ENCODE measurements at places on chromosomes 1 and 21.

DNA sequence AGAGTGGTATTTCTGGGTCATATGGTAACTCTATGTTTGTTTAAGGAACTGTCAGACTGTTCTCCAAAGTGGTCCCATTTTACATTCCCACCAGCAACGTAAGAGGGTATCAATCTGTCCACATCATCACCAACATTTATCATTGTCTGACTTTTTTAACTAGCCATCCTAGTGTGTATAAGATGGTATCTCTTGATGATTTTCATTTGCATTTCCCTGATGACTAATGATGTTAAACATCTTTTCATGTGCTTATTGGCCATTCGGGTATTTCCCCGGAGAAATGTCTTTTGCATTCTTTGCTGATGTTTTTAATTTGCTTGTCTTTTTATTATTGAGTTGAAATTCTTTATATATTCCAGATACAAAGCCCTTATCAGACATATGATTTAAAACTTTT, 370.1 kb upstream of the NR5A2 start:
- DNase-seq = no peak

DNA sequence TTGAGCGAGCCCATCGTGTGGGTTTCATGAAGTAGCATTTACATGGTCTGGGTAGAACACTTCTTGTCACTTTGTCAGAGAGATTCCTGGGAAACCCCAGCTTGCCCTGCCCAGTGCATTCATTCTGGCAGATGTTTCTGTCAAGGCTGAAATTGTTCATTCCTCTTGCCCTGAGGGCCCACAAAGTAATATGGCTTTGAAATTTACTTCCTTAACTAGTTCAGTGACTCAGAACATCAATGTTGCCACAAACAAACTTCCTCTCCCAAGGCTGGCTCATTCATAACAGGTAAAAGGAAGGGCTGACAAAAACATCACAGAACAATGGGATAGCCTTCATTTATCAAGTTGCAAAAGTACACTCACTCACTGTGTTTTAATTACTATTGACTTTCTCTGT, 5.0 kb upstream of the KIAA0040 start:
- peak; percentile 21 for DNase-seq

DNA sequence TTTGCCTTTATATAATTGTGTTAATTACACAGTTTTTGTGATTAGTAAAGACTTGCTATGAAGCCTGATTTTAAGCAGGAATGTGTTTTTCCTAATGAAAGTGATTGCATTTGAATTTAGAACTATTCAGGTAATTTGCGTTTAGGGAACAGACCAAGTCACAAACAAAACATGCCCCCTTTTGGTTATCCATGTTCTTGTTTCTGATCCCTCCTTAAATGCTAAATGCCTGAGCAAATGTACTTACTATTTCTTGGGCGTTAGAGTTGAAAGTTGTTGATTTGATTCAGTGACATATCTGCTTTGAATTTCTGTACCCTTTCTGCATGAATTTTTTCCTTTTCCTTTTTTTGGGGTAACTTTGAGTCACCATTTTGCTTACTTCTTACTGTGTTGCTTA, 5.2 kb downstream of the POU2F1 start:
- no peak for DNase-seq

DNA sequence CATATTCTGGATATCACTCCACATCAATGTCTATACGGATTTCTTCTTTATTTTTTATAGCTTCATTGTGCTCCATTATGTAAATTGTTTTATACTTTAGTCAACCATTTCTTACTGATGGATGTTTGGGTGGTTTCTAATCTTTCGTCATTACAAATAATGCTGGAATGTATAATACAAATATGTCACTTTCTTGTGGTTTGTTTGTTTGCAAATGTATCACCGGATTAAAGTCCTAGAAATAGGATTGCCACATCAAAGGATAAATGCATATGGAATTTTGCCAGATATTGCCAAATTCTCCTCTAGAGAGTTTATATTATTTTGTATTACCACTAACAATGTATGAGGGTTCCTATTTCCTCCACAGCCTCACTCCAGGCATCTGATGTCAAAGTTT, 48.7 kb upstream of the PRDM2 start:
- DNase-seq = no peak

DNA sequence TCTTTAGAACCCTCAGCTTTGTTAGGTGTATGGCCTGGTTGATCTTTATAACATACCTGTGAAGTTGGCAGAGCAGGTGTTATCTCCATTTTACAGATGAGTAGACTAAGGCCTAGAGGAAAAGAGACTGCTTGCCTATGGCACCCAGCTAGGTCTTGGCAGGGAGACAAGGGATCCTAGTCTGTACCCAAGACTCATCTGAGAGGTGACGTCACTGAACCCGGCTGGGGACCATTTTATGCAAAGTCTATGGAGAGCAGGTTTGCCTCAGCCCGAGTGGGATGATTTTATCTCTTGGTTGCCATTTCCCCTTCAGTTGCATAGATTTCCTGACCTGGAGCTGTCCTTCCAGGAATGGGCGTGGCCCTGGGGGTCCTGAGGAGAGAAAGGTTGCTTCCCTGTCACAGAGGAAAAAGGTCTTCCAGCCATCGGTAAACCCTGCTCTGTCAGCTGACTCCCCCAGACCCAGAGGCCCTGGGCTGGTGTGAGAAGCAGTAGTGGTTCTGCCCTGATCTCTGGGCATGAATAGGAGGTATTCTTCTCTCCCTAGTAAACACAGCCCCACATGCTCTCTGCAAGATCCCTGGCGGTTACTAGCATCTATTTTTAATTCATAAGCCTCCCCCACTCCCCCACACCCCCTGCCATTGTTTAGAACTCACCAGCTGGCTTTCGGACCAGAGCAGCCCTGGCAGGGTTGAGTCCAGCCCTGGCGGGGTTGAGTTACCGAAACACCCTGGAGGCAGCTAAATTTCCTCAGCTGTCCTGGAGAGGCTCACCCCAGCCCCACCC, 19.6 kb downstream of the TMCC2 start:
- no peak for DNase-seq

- no peak for DNase-seq
These were observed 46.1 kb downstream of the PLEKHA6 start for GRCh38 chr1:204313675-204314074.

DNA sequence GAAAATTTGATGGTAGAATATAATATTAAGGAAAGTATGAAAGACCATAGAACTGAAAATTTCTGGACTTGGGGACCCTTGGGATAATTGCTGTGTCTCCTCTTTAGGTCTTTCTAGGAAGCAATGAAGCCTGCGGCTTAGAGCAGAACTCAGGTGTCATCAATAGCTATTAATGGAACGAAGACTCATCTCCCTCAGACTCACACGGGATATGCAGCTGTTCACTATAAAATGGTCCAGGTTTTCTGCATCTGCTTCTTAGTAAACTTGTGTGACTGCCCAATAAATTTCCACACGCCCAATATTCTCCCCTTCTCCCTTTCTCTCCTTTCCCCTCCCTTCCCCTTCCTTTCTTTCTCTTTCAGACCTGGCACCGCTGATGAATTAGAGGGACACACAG, 392.5 kb downstream of the HLX start:
- no peak for DNase-seq

DNA sequence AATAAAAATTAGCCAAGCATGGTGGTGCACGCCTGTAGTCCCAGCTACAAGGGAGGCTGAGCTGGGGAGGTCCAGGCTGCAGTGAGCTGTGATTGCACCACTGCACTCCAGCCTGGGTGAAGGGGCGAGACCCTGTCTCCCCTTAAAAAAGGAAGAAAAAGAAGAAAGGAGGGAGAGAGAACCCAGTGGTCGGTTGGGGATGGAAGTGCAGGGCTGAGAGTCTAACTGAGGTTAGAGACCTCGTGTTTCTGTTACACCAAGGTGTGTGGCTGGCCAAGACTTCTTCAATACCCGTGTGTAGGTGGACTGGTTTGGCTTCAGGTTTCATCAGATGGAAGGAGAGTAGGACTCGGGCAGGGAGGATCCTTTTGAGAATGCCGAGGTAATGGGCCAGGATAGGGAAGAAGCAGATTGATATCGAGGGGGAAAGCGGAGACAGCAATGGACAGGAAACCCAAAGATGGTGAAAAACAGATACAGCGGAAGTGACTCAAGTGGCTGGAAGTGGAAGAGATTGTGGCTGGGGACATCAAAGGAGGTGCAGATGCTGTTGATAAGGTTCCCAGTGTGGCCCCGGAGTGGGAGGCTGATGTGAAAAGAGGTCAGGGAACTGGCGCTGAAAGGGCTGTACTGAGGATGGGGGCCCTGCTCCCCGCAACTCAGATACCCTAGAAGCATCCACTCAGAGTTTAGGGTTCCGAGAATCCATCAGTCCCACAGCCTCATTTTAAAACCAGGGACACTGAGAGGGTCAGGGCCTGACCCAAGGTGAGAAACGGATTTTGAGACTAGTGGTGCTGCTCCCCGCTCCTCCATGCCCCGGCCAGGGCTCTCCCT, 681 bp upstream of the UBXN10 start:
- DNase-seq = peak; percentile 86

- DNase-seq = no peak
These were observed 346.1 kb downstream of the SIPA1L2 start for GRCh38 chr1:232283864-232284263.

GRCh38 chr1:60672449-60672848, 409.9 kb upstream of the NFIA start:
- DNase-seq = no peak

GRCh38 chr1:154014154-154014907, 23.8 kb downstream of the RPS27 start:
- DNase-seq = no peak

- no peak for DNase-seq
These were observed 127.2 kb downstream of the MACF1 start for GRCh38 chr1:39331647-39332046.

GRCh38 chr1:187999973-188000372, 1171.2 kb downstream of the PLA2G4A start:
- DNase-seq = no peak

DNA sequence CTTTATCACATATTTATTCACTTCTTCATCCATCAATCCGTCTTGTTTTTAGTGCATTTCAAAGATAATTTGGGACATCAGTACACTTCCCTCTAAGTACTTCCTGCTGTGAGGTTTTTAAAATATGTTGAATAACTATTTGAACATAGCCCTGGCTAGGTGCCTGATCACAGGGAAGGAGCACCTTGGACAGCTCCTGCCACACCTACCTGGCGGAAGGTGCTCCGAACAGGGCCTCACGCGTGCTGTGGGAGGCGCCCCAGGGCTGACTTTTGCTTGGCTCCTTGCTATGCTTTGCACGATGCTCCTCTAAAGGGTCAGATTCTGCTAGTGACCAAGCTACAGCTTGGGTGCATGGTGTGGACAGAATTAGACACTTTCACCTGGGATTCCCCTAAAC, 4.9 kb upstream of the ATXN7L2 start:
- no peak for DNase-seq

DNA sequence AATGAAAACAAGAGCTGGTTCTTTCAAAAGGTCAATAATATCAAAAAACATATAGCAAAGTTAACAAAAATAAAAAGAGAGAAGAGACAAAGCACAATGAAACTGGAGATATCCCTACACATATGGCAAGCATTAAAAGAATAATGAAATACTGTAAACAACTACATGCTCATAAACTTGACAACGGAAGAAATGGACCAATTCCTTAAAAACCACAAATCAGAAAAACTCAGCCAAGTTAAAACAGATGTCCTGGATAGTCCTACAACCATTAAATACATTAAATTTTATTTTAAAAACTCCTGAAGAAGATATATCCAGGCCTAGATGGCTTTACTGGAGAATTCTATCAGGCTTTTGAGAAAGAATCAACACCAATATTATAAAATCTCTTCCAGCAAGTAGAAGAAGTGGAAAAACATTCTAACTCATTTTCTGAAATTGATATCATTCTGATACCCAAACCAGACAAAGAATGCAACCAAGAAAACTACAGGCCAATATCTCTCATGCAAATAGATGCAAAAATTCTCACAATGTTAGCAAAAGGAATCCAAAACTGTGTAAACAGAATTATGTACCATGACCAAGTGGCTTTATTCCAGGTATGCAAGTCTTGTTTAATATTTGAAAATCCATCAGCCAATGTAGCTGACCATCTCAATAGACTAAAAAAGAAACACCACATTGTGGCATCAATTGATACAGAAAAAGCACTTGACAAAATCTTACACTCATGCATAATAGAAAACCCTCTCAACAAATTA, 56.1 kb upstream of the LRRC7 start:
- no peak for DNase-seq

GRCh38 chr1:39268112-39268581, 63.7 kb downstream of the MACF1 start:
- DNase-seq = peak; percentile 66

GRCh38 chr1:186289943-186290545, 85.0 kb downstream of the TPR start:
- peak; percentile 57 for DNase-seq

- DNase-seq = no peak
These were observed 1.4 kb upstream of the MYOG start for GRCh38 chr1:203086992-203087763.

- no peak for DNase-seq
These were observed 6.2 kb downstream of the DNMT3L start for GRCh38 chr21:44255511-44255981.

DNA sequence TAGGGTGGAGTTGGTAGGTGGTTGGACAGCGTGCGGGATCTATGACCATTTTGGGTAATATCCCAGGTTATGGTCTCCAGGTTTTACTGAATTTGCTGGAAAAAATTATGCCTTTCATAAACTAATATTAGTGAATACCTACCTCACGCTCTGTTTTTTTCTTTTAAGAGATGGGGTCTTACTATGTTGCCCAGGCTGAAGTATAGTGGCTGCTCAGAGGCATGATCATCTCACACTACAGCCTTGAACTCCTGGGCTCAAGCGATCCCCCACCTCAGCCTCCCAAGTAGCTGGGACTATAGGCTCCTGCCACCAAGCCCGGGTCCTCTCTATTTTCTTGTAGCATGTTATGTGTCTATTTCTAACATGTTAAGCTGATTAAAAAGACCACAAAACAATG, 100.2 kb downstream of the RHOU start:
- DNase-seq = no peak

DNA sequence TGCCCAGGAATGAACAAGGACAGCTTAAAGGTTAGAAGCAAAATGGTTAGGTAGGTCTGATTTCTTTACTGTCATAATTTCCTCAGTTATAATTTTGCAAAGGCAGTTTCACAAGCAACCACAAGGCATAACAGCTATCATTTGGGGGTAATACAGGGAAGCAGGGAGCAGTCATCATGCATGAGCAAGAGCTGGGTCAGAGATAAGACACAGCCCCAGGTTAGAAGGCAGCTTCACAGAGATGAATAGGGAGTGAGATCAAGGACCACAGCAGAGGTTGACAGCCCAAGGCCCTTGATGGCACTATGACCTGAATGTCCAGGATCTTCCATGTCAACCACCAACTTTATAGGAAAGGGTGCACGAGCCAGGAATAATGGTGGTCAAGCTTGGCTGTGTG, 9.0 kb upstream of the CSRP1 start:
- no peak for DNase-seq

Data from activated CD4-positive, alpha-beta T cell treated with anti-CD3 and anti-CD28 coated beads, Interleukin-2, amount 50 U/mL, for 16 hours (primary cell).